Fibroblast of the aortic adventitia (primary cell): ENCODE measurements at places on chromosomes 4 and X.
A peak's percentile ranks its signal among the peaks of the same experiment; 100 is the strongest.

DNA sequence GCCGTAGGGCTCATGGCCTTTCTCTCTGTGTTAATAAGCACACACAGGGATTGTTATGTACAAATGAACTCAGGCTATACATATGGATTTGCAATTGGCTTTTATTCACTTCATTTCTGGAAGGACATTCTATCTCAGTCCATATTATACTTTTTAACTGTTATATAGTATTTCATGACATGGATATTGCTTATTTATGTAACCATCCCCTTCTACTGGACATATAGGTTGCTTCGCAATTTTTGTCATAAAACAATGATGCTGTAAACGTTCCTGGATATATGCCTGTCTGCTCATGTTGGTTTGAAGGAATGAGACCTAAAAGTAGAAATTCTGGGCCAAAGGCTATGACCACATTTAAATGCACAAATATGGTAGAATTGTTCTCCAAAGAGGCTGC lies 158.1 kb downstream of the BCOR start:
- no peak for DNase-seq

DNA sequence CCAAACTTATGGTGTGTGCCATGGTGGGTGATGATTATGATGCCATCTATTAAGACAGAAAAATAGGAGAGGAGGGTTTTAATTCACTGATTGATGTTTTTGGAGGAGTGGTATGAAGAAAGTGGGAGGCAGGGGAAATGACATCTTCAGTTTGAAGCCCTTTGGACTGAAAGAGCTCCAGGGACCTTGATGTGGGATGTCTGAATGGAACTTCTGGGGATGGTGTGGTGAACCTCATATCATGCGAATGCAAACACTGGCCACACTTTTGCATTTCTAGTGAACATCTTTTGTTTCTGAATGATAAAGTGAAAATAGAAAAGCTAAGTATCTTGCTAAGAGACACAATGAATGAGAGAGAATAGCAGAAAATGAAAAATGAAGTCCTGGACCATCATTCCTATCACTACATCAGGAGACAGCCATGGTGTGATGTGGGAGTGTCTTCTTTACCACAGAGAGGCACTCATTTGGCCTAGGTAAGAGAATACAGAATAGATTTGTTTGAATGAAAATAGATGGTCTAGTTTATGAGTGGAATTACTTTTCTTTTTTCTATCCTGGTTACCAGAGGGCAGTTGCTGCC lies 123.5 kb downstream of the ZNF827 start:
- DNase-seq: no peak

DNA sequence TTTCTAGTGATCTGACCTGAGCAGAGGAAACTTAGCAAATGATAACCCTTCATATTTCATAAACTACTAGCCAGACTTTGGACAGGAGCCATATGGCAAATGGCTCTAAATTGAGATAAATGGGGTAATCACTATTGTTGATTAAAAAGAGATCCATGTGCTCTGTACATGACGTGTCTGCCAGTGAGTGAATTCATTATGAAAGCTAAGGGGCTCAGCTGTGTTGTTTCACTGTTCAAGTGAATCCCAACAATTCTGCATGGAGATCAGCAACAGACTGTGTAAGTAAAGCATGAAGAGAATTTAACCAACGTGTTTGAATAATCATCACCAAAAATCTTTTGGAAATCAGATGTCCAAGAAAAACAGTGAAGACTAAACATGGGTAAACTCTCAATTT lies 9.5 kb upstream of the QRFPR start:
- DNase-seq: no peak

DNA sequence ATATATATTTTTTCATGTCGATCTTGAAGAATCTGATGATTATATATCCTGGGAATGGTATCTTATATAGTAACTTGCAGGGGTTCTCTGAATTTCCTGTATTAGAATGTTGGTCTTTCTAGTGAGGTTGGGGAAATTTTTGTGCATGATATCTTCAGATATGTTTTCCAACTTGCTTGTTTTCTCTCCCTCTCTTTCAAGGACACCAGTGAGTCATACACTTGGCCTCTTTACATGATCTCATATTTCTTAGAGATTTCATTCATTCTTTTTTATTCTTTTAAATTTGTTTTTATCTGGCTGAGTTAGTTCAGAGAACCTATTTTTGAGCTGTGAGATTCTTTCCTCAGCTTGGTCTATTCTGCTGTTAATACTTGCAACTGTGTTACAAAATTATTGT lies 27.2 kb upstream of the C4orf17 start:
- peak; percentile 58 for DNase-seq

GRCh38 chrX:1249101-1249887 lies 19.3 kb upstream of the CSF2RA start:
- no peak for DNase-seq

DNA sequence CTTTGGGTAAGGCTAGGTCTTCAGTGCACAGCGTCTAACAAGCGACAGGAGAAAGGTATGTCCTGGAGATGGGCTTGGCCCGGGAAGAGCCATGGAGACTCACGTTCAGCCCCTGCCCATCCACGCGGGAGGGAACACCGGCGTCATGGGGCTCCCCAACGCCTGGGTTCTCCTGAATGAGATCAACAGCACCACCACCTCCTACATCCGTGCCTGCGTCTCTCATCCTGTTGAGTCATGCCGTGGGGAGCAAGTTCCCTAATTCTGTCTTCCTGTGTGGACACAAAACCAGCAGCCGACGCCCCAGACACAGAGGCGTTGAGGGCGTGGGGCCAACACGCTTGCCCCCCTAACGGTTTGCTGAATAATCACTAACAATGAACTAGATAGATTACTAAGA lies 20.1 kb upstream of the IL3RA start:
- DNase-seq: no peak

GRCh38 chr4:86928400-86929255 lies 6.2 kb upstream of the AFF1 start:
- no peak for DNase-seq

DNA sequence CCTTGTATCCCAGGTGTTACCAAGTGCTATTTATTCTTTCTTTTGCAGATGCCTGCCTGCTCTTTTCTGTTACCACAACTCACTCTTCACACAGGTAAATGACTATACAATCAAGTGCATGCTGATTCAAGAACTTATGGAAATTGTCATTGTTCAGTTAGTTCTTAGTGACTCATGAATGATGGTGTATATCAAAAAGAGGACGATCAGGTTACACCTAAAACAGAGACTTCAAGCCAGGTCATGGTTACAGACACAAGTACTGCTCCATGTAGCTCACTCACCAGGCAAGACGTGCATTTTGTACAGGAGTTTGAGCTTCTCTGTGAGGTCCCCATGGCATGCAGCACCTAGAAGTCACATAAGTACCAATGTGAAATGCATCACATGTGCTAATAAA lies 59.3 kb upstream of the UCP1 start:
- no peak for DNase-seq

GRCh38 chrX:107825698-107826237 lies at the start of gene MID2:
MID2 (plus strand) TSS chrX:107825866; CDS start chrX:107826427, 561 bp downstream.
- peak; percentile 15 for DNase-seq

- peak; percentile 39 for DNase-seq
These were observed 745 bp downstream of the TRIM2 start for GRCh38 chr4:153204728-153205648.

DNA sequence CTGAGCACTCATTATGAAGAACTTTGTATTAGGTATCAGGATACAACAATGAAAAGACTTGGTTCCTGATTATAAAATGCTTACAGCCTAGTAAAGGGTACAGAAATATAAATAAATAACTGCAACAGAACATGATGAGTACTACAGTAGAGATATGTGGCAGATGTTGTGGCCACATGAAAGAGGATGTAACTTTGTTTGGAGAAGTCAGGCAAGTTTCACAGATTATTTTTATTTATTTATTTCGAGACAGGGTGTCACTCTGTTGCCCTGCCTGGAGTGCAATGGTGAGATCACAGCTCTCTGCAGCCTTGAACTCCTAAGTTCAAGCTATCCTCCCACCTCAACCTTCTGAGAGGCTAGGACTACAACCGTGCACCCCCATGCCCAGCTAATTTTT lies 15.8 kb upstream of the UBE2K start:
- DNase-seq: no peak

DNA sequence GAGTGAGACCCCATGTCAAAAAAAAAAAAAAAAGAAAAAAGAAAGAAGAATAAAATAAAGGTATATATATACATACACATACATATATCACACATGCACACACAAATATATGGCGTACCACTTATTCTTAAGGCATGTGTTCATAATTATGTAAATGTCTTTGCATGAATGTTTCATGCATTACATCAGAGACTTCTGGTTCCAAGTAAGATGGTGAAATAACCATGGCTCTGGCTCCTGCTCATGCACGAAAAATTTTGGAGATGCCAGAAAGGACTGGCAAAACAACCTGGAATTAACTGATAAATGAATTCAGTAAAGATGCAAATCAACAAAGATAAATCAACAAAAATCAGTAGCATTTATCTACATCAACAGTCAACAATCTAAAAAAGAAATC lies 19.7 kb upstream of the FHIP1A start:
- peak; percentile 61 for DNase-seq
